ENCODE measurements at places on chromosomes 11 and 22.

GRCh38 chr11:113828191-113828590 is 47.2 kb downstream of the USP28 start:
- DNase-seq = no peak

DNA sequence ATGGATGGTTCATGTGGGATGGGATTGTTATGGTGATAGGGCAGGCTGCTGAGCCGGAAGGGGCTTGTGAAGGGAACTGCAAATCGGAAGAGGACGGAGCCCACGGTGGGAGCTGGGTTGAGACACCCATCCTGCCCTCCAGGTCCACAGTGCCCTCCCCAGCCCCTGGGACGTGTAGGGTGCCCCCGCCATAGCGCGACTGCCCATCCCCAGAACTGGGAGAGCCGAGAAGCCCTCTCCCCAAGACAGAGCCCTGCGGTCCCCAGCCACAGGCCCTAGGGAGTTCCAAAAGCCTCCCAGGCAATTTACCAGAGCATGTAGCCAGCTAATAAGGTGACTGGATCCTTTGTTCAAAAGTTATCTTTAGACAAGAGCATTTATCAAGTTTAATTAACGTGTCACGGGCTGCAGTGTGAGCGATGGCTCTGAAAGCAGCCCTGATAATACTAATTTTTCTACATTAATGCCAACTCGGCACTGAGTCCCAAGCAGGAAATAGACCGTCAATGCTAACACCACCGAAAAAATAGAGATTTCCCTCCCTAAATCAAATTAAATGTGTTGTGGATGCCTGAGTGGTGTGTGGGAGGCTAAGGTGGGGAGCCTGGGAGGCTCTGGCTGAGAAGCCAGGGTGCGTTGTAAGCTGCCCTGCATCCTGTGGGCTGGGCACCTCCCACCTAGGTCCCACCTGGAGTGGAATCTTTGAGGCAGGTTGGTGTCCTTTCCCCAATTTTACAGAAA is 76.8 kb upstream of the RTL6 start:
- DNase-seq = no peak

DNA sequence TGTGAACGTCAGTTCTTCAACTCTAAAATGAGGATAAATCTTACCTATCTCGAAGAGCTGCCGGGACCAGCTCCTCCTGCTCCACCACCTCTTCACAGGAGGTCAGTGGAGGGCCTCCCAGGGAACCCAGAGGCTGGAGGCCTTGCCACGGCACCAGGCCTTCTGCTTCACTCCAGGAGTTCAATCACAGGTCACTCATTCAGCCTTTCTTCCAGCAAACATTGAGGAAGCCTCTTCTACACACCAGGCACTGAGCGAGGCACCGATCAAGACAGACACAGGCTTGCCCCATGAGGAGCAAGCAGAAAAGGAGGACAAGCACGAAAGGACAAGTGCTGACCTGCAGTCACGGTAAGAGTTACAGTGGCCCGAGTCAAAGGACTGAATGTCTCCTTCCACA is 64.8 kb upstream of the WNT11 start:
- no peak for DNase-seq

GRCh38 chr11:86558207-86558606 is 114.2 kb downstream of the ME3 start:
- no peak for DNase-seq

- DNase-seq = no peak
These were observed at the start of gene PHLDB1 for GRCh38 chr11:118607401-118608359. PHLDB1 (plus strand) TSS chr11:118607615; CDS start chr11:118613837, 6,222 bp downstream.

- no peak for DNase-seq
These were observed 13.6 kb upstream of the RFPL2 start for GRCh38 chr22:32218470-32218869.

GRCh38 chr11:123519055-123519796 is 89.2 kb downstream of the GRAMD1B start:
- DNase-seq = no peak

DNA sequence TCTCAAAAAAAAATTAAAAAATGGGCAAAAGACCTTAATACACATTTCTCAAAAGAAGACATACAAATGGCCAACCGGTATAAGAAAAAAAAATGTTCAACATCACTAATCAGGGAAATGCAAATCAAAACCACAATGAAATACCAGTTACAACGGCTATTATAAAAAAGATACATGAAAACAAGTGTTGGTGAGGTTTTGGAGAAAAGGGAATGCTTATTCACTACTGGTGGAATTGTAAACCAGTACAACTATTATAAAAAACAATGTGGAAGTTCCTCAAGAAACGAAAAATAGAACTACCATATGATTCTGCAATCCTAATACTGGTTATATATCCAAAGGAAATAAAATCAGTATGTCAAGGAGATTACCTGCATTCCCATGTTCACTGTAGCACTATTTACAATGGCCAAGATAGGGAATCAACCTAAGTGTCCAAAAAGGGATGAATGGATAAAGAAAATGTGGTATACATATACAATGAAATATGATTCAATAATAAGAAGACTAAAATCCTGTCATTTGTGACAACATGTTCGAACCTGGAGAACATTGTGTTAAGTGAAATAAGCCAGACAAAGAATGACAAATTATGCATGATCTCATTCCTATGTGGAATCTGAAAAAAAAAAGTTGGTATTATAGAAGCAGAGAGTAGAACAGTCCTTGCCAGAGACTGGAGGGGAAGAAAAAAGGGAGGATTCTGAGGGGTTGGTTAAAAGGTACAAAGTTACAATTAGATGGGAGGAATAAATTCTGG is 256.9 kb upstream of the PITPNB start:
- no peak for DNase-seq

DNA sequence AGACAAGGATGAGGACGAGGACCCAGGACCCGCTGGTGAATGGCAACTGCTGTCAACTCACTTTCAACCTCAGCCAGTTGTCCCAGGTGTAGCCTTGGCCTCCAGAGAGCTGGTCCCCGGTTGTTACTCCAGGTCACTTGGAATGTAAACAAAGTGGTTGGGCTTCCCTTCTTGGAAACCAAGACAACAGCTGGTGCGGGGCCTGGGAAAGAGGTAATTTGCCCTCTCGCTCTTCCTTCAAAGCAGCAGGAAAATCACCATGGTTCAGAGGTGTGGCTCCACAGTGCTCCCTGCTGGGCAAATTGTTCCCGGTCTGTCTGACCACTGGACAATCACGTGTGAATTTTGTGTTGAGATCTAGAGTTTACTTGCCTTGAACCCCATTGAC is 15.0 kb downstream of the SLC1A2 start:
- DNase-seq = no peak

DNA sequence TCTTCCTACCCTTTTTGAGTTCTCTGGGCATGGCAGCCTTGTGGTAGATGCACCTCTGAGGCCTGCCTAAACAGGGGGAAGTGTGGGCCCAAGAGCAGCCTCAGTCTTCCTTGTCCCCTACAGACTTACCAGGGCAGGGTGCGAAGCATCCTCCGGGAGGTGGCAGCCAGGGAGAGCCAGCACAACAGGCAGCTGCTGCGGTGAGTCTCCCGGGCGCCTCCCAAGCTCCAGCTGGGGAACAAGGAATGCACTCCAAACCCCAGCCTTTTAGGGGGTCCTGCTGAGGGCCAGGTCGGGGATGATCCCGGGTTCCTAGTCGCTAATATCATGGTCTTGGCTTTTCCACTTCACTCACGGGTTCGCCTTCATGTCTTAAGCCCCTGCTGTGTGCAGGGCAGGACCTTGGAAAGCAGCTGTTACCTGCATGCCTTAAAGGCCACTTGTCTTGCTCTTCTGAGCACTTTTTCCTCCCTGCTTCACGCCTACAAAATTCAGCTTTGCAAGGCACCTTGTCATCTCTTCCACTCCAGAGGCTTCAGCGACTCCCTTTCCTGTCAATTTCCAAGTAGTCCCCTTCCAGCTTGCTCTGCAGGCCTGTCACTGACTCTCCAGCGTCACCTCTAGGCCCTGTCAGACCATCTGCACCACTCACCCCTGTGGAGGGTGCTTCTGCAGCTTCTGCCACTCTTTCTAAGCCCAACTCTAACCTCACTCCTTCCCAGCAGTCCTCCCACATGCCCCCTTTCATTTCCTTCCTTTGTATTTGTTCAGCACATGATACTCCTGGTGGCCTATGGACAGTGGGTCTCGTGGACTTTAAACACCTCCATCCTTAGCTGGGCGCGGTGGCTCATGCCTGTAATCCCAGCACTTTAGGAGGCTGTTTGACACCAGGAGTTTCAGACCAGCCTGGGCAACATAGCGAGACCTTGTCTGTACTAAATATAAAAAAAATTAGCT is 57.0 kb downstream of the PISD start:
- DNase-seq = no peak

GRCh38 chr11:117900121-117900648 is 23.7 kb upstream of the FXYD6 start:
- no peak for DNase-seq

GRCh38 chr11:17748044-17748443 is 13.5 kb downstream of the KCNC1 start:
- no peak for DNase-seq

DNA sequence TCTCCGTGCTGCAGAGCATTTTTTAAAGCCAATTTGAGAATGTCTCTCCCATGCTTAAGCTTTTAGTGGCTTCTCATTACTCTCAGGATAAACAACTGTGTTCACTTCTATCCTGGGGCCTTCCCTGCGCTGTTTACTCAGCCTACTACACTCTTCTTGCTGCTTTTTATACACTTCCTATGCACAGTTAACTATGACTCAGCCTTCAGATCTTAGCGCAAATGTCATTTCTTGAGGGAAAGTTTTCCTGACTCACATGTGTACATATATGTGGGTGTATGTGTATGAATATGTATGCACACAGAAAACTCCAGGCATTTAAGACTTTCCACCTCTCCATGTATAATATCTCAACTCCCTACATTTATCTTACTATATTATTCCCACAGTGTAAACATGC is 9.8 kb downstream of the THAP12 start:
- DNase-seq = peak; percentile 40

DNA sequence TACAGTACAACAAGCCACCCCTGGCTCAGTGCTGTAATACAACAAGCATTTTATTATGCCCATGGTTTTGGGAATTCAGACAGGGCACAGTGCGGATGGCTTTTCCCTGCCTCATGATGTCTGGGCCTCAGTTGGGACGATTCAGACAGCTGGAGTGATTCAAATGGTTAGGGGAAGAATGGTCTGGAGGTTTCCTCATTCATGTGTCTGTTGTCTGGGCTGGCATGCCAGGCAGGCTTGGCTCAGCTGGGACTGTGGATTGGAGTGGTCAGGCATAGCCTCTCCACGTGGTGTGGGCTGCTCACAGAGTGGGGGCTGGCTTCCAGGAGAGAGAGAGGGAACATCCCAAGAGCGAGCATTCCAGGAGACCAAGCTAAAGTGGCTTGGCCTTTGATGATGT is 164.4 kb downstream of the C11orf91 start:
- DNase-seq = no peak

DNA sequence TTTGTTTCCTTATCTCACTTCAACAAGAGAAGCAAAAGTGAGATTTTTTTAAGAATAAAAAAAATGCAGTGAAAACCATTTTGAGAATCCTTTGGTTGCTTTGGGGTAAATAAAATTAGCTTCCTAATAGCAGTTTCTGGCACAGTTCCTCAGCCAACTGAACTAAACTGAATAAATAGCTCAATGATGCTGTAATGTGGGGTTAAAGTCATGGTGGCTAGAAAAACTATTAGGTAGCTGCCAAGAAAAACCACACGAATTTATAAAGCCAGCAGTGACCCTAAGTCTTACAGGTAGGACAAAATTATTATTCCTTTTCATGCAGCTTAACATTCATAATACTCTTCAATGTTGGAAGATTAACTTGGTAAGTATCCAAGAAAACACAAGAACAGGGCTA is 142.4 kb downstream of the APIP start:
- DNase-seq = no peak

DNA sequence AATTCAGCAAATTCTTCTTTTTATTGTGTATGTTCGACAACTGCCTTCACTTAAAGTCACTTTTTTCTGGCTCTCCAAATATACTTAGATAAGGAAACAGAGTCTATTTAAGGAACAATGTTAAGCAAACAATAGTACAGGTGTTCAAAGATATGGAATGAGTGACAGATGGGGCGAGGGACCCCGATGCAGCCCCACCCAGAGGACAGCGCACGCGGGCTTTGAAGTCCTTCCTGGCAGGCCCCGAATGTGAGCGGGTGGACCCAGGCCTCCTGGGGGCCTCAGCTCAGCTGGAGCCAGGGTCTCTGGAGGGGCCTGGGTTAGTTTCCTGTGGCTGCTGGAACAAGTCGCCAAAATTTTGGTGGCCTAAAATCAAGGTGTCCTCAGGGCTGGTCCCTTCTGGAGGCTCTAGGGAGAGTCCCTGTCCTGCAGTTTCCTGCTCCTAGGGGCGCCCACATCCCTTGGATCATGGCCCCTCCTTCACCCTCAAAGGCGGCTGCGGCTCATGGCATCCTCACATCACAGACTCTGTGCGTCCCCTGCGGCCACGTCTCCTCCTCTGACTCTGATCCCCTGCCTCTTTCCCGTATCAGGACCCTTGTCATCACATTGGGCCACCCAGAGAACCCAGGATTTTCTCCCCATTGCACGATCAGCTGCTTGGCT is 40.6 kb upstream of the KCNQ1OT1 start:
- DNase-seq = no peak

DNA sequence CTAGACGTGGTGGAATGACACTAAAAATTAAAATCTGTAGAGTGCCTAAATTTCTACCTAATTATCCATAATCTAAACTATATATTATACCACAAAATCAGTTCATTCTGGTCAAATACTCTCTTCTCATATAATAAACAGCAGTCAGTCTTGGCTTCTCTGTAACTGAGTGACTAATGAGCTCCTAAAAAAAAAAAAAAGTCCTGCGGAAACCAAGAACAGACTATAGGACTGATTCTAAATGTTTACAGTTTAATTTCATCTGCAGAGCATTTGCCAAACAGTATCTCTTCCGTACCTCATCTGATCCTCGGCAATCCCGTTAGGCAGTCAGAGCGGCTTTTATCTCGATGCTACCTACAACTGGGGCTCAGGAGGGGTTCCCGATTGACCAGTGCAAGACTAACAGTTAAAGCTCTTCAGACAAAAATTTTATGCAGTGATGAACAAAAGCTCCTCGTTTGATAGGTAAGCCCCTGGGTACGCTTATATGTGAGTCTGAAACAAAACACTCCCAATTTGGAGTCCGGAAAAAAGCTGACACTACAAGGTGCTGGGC is 686 bp downstream of the KIF18A start:
- no peak for DNase-seq

DNA sequence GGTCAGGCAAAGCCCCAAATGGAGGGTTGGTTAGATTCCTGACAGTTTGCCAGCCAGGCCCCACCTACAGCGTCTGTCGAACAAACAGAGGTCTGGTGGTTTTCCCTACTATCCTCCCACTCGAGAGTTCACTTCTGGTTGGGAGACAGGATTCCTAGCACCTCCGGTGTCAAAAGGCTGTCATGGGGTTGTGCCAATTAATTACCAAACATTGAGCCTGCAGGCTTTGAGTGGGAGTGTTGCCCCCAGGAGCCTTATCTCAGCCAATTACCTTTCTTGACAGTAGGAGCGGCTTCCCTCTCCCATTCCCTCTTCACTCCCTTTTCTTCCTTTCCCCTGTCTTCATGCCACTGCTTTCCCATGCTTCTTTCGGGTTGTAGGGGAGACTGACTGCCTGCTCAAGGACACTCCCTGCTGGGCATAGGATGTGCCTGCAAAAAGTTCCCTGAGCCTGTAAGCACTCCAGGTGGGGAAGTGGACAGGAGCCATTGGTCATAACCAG is 4.7 kb upstream of the TTC36 start:
- DNase-seq = no peak

Data from AG04449 (cell line).